ENCODE measurements at places on chromosomes 2 and 18.

DNA sequence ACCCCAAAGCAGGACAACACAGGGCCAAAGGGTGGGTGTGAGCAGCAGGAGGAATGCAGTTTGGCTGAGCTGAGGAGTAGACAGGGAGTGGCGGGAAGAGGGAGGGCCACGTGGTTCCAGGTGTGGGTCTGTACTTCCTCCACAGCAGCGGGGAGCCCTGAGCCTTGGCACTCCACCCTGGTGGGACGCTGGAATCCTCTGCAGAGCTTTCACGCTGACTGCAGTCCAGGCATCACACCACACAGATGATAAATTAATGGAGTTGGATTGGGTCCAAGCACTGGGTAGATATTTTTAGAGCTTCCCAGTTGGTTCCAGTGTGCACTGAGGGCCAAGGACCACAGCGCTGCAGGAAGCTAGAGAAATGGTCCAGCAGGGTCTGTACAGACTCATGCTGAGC is 67.0 kb upstream of the TMEM200C start:
- no peak for DNase-seq

GRCh38 chr18:9232977-9233376 is 96.4 kb downstream of the ANKRD12 start:
- DNase-seq = no peak

GRCh38 chr18:28372186-28372585 is 195.3 kb upstream of the CDH2 start:
- no peak for DNase-seq

GRCh38 chr2:64482765-64483504 is 29.0 kb downstream of the LGALSL start:
- no peak for DNase-seq

DNA sequence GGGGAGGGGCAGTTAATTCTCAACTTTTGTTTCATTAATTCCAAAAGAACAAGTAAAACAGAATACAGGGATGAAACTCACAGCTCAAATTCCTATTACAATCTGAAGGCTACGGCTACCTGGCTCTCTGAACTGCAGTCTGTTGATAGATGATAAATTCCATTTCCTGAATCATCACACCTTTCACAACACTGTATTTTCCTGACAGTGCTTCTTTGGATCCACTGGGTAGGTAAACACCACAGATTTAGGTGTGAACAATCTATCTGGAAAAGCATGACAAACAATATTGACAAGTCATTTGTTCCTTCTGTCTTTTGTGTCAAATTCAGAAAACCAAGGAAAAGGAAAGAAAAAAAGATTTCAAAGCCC is 843.2 kb downstream of the LRRTM4 start:
- DNase-seq = no peak

DNA sequence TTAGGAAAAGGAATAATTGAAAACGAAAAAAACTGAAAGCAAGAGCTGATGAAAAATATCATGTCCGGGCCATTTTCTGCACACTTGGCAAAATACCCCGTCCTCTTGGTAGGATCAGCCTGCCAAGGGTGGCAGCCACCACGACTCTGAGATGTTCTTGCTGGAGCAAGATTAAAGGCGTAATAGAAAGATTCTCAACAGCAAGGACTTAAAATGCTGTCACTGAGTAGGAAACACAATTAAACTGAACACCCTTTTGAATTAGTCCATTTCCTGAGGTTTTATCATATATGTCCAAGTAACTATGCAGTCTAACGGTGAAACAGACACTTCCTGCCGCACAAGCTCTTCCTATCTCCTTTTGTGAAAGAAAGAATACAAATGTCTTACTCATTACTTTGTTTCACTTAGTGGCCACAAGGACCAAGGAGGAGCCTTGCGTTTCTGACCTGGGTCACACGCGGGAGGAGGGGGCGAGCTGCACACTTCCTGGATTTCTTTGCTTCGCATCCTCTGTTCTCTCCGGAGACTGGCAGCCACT is 222.7 kb downstream of the PIEZO2 start:
- peak; percentile 33 for DNase-seq

- DNase-seq = no peak
Measured at GRCh38 chr2:61044636-61045035, 21.0 kb upstream of the SANBR start.

DNA sequence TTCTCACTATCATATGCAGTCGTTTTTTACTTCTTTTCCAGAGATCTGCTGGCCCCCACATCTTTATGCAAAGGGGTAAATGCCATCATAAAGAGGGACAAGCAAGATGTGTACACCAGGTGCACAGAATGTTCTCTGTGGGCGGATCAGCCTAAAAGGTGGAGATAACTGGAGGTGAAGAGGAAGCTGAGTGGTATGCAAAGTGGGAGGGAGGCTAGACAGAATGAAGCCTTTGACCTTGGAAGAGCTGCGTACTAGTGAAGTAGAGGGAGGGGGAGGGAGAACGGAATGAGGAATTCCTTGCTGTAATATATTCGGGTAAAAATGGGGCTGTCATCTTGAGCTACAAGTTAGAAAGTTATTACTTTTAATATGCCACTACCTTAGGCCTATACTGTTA is 287.5 kb upstream of the VRK2 start:
- DNase-seq = no peak

- peak; percentile 50 for DNase-seq
Measured at GRCh38 chr2:236512902-236513435, 56.7 kb upstream of the ACKR3 start.

DNA sequence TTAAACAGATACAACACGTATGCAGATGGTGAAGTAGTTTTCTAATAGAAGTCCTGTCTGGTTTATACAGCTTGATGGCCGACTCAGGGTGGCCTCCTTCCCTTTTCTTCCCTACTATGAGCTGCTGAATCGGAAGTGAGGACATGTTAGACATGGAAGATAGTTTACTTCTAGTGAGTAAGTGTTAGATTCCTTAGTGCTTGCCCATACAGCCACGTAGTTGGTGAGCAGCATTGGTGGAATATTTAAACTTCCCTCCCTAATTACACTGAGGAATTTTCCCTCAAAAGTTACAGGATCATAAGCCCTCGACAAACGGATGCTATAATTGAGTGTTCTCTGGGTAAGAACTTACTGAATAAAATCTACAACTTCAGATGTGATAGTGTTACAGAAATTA is 52.1 kb downstream of the RHBDD1 start:
- DNase-seq = no peak

DNA sequence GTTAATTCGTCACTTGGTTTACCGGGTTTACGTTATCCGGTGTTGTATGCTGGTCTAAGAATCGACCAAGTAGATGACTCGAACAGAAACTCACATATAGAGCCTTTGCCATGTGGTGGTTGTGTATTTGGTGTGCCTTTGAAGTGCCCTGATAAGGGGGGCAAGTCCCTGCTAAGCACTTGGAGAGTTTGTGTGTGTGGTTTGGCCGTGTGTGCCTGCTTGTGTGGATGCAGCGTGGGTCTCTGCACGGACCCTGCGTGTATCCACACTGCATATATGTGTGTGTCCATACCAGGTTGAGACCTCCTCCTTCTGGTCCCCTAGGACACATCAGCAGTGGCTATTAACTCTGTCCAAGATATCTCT is 2.4 kb upstream of the CELF4 start:
- DNase-seq = no peak

- no peak for DNase-seq
Measured at GRCh38 chr2:142892715-142893114, 15.3 kb downstream of the KYNU start.

DNA sequence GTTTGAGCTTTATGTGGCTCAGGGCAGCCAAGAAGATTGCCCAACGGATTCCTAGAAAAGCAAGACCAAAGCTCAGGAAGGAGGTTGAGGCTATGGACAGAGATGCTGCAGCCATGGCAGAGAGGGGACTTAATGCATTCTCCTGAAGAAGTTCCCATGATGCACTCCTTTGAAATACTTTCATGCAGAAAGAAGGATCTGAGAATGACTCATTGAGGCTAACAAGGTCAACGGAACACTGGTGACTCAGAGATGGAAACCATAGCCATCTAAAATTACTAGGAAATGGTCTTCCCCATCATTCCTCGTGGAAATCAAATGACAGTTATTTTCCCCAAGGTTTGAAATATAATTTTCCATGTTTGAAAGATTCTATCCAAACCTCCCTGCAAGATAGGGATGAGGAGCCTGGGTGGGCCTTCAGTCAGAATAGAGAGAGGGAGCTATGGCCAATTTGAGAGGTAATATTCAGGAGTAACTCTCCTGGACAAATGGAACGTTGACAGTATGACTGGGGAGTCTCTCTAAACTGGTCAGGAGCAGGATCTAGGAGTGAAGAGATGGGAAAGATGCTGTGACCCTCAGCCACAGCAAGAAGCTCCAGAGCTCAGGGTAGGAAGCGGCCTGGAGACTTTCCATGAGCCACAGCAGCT is 63.0 kb downstream of the REEP1 start:
- DNase-seq = peak; percentile 72

- no peak for DNase-seq
Measured at GRCh38 chr18:2354292-2354691, 217.0 kb downstream of the METTL4 start.

GRCh38 chr2:162564140-162564539 is 220.2 kb downstream of the GCA start:
- no peak for DNase-seq

DNA sequence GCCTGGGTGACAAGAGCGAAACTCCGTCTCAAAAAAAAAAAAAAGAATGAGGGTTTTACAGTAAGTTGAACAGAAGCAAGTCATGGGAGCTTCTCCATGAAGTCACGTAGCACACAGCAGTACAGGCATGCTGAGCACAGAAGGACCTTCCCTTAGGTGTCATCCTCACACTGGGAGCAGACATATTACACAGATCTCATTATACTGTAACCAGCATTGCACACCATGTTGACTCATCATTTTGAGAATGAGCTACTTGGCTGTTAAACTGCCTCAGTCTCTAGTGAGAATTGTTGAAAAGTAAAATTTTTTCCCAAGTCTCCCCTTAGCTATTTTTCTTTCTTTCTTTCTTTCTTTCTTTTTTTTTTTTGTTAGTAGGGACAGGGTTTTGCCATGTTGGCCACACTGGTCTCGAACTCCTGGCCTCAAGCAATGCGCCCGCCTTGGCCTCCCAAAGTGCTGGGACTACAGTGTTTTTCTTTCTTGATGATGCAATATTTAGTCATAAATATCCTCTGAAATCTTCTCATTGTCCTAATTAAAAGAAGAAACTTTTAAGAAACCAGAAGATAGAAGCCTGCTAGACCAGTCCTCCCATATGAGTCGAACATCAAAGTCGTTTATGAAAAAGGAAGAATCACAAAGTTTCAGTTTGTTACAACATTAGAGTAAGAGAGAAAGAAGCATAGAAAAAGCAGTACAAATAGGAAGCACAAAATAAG is 37.9 kb upstream of the PPP1CB start:
- DNase-seq = no peak

DNA sequence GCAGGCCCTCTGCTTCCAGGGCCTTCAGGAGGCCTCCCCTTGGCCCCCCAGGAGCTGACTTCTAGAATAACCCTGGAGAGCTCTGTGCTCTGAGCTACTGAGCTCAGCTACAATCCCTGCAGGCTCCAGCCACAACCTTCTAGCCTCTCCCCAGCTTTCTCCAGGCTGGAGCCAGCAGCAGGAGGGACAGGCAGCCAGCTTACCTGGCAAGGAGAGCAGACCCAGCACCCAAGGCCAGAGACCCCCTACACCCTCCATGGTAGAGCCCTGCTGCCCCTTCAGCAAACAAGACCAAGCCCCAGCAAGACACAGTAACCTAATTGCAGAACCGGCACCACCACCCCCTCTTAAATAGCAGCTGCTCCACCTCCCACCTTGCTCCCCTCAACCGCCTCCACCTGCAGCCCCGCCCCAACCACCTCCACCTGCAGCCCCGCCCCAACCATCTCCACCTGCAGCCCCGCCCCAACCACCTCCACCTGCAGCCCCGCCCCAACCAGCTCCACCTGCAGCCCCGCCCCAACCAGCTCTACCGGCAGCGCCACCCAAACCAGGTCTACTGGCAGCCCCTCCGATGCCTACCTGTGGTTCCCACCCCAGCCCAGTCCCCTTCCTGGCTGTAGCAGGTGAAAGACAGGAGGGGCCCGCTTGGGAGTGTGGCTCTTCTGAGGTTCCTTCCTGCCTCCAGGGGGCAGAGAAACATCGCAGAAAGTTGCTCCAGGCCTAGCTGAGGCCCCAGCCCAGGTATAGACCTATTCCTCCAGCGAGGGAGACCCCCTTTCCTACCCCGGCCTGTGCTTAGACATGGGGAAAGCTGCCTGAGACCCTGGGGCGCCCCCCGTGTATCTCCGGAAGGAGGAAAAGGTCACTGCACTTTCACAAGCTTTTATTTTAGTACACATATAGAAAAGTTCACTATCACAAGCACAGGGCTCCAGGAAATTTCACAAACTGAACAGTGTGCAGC is at the start of gene ASTL:
Gene ASTL (minus strand): TSS at position 324 of the 967 bp plus-strand sequence. CDS start 66 bp downstream, at position 258.
- DNase-seq = no peak
